NCI-H82 (cell line): ENCODE measurements at places on chromosomes 7 and 10.

GRCh38 chr10:113983552-113983951 is 60.1 kb upstream of the ADRB1 start:
- DNase-seq: no peak

DNA sequence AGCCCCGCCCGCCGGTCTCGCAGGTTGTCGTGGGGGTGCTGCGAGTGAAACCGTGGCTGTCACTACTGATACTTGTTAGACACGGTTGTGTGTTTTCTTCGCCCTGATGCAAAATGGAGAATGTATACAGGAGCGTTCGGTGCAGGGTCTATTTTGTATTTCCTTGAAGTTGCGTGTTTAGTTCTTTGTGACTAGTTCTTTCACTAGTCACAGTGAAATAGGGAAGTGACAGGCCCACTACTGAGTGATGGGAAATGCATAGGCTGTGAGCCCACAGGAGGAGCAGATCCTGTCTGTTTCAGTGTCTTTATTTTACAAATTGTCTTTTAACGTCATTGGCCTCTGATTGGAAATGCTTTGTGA is 675 bp downstream of the ABRAXAS2 start:
- DNase-seq: no peak

GRCh38 chr7:70416986-70417655 is 714.8 kb upstream of the GALNT17 start:
- peak; percentile 79 for DNase-seq

GRCh38 chr10:789831-790701 is 100.6 kb upstream of the DIP2C start:
- DNase-seq: no peak

- DNase-seq: no peak
These were observed 56.5 kb downstream of the CDH23 start for GRCh38 chr10:71453186-71453585.

- peak; percentile 32 for DNase-seq
These were observed 168.0 kb downstream of the ARHGAP12 start for GRCh38 chr10:31760674-31761081.

- DNase-seq: no peak
These were observed 102.7 kb upstream of the BMPER start for GRCh38 chr7:33802600-33802999.

- DNase-seq: no peak
These were observed 384.4 kb upstream of the ZWINT start for GRCh38 chr10:56745490-56745889.

GRCh38 chr7:132072165-132072564 is 504.1 kb downstream of the PLXNA4 start:
- DNase-seq: no peak

- no peak for DNase-seq
These were observed 100.2 kb downstream of the GPR85 start for GRCh38 chr7:112986256-112987031.

- DNase-seq: no peak
These were observed 1293.5 kb downstream of the XPNPEP1 start for GRCh38 chr10:108629834-108630233.

- no peak for DNase-seq
These were observed 161.7 kb upstream of the PLXDC2 start for GRCh38 chr10:19654576-19654975.

GRCh38 chr7:24129597-24129996 is 154.4 kb upstream of the NPY start:
- DNase-seq: no peak

GRCh38 chr7:102045681-102046372 is 228.4 kb downstream of the CUX1 start:
- DNase-seq: no peak

DNA sequence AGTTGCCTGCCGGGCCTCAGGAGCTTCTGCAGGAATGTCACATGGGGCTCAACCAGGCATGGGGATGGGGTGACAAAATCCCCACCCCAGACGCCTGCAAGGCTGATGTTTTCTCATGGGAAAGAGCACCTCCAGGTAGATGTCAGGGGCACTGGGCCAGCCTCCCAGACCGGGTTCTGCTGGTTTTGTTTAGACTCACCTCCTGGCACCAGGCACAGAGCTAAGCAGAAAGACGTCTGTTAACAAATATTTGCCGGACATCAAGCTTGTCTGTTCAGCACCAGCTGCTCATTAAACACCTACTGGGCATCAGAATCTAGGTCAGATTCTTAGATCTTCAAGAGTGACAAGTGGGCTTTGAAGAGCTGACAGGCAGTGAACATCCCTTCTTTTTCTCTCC is 34.9 kb upstream of the TCERG1L start:
- no peak for DNase-seq

DNA sequence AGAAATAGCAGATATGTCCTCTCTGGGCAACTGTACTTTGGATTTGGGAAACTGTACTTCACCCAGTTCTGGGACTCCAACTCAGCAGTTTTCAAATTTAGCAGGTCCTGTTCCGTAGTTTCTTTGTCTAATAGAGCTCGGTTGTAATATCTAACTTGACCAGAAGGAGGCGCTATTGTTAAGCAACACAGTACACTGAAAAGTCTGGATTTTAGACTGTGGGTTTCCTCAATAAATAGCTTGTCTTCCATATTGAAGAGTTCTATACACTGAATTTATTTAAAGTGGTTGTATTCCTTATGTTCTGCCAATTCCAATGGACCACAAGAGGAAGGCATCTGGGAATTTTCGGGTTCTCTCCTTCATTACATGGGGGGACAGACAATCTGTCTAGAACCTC is 39.8 kb downstream of the ELFN1 start:
- DNase-seq: peak; percentile 17

DNA sequence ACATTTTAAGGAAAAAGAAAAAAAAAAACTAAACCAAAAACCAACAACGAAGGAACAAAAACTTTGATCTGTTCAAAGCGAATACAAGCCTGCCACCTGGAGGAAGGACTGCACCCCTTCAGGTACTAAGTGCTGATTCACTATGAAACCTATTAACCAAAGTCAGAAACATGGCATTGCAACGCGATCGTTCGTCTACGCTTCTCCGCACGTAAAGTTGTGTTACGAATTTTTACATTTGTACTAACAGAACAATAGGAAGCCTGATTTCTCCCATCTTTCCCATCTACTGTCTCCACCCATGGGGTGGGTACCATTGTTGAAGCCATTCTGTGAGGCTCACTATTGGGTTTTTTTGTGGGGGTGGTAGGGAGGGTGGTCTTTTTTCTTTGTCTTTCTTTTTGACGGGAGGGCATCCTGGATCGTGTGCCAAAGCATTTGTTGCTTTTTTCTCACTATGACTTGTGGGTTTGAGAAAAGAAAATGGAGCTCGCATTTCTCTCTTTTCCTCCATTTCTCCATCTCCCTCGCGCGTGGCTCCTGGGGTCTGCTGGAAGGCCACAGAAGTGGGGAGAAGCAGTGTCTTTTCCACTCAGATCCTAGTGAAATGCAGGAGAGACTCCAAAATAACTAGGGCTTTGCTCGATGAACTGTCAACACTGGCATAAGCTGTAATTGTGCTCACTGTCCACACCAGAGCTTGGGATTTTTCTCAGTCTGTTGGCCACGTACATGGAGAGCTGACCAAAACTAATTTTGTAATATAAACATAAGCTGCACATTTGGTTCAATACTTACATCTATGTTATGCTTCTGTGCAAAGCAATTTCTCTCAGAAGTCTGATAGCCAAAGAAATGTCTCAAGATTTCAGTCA is 100.9 kb upstream of the YAE1 start:
- peak; percentile 82 for DNase-seq

GRCh38 chr7:17697128-17697881 is 243.0 kb downstream of the SNX13 start:
- DNase-seq: no peak

- no peak for DNase-seq
These were observed 423.9 kb downstream of the CALN1 start for GRCh38 chr7:71988201-71988600.

GRCh38 chr10:99551158-99551557 is 18.4 kb downstream of the NKX2-3 start:
- DNase-seq: peak; percentile 90

GRCh38 chr7:30543813-30544525 is 39.3 kb upstream of the GGCT start:
- DNase-seq: no peak

DNA sequence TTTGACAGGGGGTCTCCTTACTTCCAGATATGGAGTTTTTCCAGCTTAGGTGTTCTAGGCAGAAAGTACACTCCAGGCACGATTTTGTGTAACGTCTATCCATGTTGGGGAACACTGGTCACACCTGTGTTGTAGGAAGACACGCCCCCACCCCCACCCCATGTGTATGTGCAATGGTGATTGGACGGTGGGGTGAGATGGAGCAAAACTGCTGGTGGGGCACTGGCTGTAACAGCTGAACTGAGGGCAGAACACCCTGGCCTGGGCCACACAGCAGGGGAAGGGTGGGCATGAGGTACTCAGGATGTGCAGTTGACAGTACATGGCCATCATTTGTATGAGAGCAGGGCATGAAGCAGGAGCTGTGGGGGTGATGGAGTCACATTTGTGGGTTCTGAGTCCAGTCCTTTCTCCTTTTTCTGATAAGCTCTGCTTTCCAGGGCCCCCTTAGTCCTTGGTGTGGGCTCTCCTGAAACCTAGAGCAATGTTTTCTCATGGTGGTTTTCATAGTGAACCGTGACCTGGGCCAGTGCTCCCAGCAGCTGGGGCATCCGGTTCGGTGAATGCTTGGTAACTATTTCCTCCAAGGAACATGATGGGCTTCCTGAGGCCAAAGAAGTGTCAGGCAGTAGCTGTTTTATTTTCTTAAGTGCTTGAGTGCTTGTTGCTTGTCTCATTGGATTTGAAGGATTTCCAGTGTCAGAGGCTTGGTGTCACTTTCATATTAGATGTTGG is 63.4 kb upstream of the AQP1 start:
- no peak for DNase-seq

GRCh38 chr7:128801003-128801402 is 9.2 kb downstream of the CCDC136 start:
- no peak for DNase-seq

GRCh38 chr10:79923145-79923544 is 25.8 kb downstream of the SFTPD start:
- no peak for DNase-seq

- DNase-seq: no peak
These were observed 49.6 kb downstream of the ANKIB1 start for GRCh38 chr7:92295391-92295790.

DNA sequence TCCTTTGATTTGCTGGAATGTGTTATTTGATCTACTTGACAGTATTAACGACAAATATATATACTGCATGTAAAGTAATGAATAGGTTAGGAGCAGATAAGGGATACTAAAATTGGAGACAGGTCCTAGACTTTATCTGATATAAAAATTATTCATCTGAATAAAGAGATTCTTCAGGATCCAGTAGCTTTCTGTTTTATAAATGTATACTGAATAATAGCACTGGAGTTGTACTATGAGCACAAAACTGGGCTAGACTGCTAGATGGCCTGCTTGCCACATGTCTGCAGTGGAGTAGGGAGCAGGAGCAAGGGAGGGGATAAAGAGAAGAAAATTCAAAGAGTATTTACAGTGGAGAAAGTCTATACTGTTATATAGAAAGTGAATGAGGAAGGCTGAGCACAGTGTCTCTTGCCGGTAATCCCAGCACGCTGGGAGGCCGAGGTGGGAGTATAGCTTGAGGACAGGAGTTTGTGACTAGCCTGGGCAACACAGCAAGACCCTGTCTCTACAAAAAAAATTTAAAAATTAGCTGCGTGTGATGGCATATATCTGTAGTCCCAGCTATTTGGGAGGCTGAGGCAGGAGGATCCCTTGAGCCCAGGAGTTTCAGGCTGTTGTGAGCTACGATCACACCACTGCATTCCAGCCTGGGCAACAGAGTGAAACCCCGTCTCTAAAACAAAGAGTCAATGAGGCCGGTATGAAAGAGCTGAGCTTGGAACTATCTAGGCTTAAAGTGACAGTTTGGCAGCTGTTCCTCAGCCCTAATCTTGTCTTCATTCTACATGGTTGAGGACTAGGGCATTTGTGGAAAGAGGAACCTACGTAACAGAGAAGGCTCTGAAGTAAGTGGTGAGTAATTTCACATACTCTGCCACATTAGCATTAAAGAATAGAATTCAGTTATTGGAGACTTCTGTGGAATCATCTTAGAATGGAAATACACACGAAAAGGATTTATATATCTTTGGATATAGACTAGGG is 41.8 kb downstream of the CD36 start:
- peak; percentile 49 for DNase-seq

GRCh38 chr7:108613147-108613948 is 43.7 kb downstream of the DNAJB9 start:
- DNase-seq: peak; percentile 76

DNA sequence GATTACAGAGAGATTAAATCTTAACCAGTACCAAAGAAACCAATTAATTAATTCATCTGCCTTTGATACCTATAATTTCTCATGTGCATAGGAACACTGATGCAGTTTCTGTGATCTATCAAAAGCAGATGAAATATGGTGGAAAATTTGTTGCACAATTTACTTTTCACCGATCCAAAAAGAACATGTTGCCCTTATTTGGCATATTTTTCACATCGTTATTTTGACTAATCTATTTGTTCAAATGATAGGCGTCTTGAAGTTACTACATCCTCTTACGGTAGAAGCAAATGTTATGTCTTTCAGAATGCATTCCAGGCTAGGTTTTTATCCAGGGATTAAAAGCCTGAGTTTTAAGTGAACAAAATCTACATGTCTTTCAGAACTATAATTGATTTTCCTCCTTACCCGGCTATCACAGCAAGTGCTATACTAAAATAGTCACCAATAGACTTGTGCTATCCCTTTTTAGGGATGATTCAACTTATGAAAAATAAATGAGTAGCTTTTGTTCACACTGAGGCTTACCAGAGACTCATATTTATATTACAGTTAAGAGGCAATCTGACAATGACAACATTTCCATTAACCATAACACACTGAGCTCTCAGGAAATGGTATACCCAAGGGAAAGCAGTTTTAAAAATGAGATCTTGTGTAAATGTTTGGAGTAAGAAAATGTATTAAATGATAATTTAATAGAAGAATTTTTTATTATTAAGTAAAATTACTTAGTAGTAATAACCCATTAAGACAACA is 16.8 kb upstream of the TES start:
- DNase-seq: no peak

DNA sequence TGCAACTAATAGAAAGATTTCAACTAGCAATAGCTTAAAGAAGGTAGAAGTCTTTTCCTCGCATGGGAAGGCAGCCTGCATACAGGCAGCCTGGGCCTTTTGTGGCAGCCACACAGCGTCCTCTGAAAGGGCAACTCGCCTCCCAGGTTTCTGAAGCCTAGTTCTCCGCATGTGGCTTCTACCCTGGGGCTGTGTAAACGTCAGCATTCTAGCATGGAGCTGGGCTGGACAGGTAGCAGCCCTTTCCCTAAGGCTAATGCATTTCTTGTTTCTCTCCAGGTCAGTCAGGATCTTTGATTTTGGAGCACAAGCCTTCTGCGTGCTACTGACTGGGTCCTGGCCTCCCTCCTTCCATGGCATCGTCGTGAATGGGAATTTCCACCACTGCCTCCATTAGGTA is 23.8 kb upstream of the SEC61G start:
- DNase-seq: no peak
